Activated naive CD4-positive, alpha-beta T cell treated with anti-CD3 and anti-CD28 coated beads, Interleukin-2, amount 10 ng/mL, durations not matched to agents 5 hours and 36 hours (primary cell): ENCODE measurements at places on chromosomes 7 and 10. TPM values are rescaled to one million over a fixed set of nuclear protein-coding genes. Genes with fewer than 3 reads are reported as not detected.

ZNF804B gene
- not detected for total RNA-seq

AEBP1 gene
- total RNA-seq, result 3.6 TPM

EEPD1 gene
- total RNA-seq, result 12.4 TPM

DYDC2 gene
- not detected for total RNA-seq

FAM25A gene
- total RNA-seq, result not detected

SLF2 gene
- total RNA-seq, result 35.7 TPM

SVIL gene
- total RNA-seq, result 21.9 TPM

TMEM270 gene
- not detected for total RNA-seq

CTBP2 gene
- total RNA-seq, result 0.05 TPM

LEP gene
- not detected for total RNA-seq

PHYH gene
- total RNA-seq, result 9.8 TPM

SFMBT2 gene
- 32.1 TPM for total RNA-seq

MEPCE gene
- total RNA-seq, result 44.3 TPM

RBP4 gene
- not detected for total RNA-seq

CALHM3 gene
- total RNA-seq, result 0.14 TPM

VWA2 gene
- not detected for total RNA-seq

HTR7 gene
- total RNA-seq, result not detected

NUTM2D gene
- 2.9 TPM for total RNA-seq

MYOZ1 gene
- not detected for total RNA-seq

COL28A1 gene
- 0.08 TPM for total RNA-seq

GIMAP4 gene
- 368 TPM for total RNA-seq

MYL7 gene
- total RNA-seq, result not detected

ITGA8 gene
- not detected for total RNA-seq

NKX2-3 gene
- not detected for total RNA-seq

SGCE gene
- 0.25 TPM for total RNA-seq

IDI2 gene
- not detected for total RNA-seq

FAM204A gene
- total RNA-seq, result 52.9 TPM

TFPI2 gene
- not detected for total RNA-seq
